Stimulated activated CD8-positive, alpha-beta memory T cell treated with anti-CD3 and anti-CD28 coated beads, Interleukin-4, amount 100 ng/mL, for 1 hour (primary cell): ENCODE measurements at places on chromosomes 16 and 17.

GRCh38 chr16:14505846-14506245 is 124.2 kb downstream of the PARN start:
- DNase-seq, result no peak

DNA sequence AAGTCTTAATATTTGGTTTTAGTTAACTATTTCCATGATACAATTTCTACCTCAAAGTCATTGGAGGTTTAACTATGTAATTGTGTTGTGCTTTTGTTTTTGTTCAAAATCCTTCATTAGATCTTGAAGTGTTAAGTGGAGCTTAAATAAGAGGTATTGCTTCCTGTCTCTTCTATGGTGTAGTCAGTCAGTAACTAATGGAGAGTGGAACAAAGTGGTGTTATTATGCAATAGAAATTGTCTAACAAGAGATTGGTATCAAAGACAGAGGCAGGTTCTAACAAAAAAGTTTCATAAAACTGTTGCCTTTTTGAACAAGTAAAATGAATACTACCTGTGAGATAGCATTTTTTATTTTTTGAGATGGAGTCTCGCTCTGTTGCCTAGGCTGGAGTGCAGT is 45.2 kb downstream of the GRB7 start:
- DNase-seq, result no peak

GRCh38 chr17:40699371-40699770 is 4.2 kb downstream of the KRT24 start:
- no peak for DNase-seq

- DNase-seq, result no peak
Measured at GRCh38 chr17:78200451-78200850, 13.3 kb downstream of the AFMID start.

DNA sequence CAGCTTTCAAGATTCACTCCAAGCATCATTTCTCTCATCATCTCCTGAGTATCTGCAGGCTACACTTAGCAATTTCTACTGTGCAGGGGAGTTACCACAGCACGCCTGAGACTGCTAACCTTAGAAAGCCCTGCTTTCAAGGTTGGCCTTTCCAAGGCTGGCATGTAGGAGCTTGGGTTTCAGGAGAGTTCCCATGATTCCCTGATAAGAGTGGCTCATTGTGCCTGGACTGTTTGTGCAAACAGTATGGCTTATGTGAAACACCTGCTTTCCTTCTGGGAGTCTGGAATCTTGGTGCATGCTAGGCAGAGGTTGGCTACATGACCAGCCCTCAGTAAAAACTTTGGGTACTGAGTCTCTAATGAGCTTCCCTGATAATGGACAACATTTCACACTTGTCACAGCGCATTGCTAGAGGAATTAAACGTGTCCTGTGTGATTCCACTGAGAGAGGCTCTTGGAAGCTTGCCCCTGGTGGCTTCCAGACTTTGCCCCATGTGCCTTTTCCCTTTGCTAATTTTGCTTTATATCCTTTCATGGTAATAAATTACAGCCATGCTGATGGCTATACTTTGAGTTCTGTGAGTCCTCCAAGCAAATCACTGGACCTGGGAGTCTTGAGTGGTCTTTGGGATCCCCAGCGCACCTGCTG is 19.7 kb upstream of the RGS9 start:
- DNase-seq, result no peak

- DNase-seq, result no peak
Measured at GRCh38 chr17:47875011-47875985, 20.7 kb upstream of the SP2 start.

DNA sequence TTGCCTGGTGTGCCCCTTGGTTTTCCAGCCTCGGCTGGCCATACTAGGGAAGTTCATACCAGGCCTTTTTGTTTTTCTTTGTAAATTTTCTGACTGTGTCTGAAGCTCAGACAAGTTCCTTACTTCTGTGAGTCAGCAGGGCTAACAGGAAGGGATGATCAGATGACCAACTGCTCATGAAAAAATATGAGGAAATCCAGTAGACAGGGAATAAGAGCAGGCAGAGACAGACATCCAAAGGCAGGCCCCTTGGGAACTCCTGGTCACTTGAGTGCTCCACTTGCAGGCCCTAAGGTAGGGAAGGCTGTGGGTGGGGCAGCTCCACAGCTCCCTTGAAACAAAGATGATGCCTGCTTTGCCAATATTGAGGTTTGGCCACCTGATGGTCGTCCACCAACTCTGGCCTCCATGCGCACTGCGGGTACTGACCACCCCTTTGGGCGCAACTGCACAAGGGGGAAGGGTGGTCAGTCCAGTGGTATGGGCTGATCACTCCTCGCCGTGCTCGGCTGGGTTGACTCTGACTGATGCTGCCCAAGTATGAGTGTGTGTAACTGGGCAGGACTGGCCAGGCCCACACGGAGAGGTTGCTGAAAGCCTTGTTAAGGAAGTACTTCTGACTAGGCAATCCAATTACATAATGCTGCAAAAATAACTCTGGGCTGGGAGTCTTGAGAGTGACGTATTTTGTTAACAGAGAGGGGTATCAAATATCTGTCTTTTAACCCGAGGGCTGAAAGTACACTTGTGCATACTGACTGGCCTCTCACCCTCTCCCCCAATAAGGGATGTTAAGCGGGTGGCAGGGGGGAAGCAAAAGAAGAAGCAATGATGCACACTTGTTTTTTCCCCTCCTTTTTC is 20.8 kb upstream of the ZFHX3 start:
- DNase-seq, result no peak

DNA sequence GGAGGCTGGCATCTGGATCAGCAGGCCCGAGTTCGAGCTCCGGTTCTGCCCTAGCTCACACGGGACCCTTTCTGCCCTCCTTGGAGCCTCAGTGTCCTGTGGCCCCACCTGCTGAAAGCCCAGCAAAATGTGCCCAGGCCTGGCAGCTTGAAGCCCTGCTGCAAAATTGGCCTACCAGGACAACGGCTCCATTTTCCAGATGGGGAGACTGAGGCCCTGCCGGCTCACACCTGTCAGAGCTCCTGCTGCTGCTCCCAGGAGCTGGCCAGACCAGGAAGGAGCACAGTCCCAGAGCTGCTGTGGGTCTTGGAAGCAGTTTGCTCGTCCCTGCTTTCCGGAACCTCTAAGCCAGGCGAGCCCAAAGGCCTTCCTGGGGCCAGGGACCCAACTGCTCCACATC is 17.4 kb downstream of the ZNF469 start:
- DNase-seq, result no peak

GRCh38 chr17:50615828-50616227 is 18.9 kb upstream of the ABCC3 start:
- no peak for DNase-seq

GRCh38 chr17:80092959-80093358 is 8.4 kb upstream of the GAA start:
- no peak for DNase-seq

- DNase-seq, result no peak
Measured at GRCh38 chr17:22600644-22601298, 908.4 kb downstream of the KCNJ18 start.

- DNase-seq, result no peak
Measured at GRCh38 chr17:4872786-4873185, 26.6 kb upstream of the C17orf107 start.
